ENCODE measurements at places on chromosomes 3 and 15.

DNA sequence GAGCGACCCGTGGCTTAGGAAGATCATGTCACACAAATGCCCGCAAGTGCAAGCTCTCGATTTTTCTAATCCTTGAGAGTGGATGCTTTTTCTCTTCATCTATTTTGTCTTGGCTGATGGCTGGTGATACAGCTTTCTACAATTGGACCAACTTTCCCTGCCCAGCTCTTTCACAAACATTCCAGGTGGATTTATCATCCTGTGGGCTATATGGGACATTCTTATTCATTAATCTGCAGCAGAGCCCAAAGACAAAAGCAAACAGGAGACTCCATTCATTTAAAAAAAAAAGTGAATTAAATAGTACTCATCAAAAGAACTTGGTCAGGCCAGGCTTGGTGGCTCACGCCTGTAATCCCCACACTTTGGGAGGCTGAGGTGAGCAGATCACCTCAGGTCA is 14.2 kb upstream of the TSEN2 start:
- DNase-seq, result no peak

- no peak for DNase-seq
Observed at GRCh38 chr3:131962982-131963381, 71.8 kb downstream of the CPNE4 start.

DNA sequence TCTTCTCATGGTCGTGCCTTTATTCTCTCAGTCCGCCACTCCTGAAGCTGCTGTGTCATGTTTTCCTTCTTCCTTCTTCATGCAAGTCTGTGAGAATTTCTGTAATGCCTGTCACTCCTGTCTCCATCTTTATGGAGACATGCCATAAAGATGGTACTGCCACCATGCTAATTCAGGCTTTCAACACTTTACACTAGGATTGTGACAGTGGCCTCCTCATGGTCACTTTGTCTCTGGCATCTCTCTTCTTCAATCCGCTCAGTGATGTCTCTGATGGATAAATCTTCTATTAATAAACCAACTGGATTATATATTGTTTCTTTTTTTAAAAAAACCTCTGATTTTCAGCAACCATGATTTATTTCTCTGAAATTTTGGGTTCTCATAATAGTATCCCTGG is 18.1 kb downstream of the PPM1L start:
- DNase-seq, result no peak

DNA sequence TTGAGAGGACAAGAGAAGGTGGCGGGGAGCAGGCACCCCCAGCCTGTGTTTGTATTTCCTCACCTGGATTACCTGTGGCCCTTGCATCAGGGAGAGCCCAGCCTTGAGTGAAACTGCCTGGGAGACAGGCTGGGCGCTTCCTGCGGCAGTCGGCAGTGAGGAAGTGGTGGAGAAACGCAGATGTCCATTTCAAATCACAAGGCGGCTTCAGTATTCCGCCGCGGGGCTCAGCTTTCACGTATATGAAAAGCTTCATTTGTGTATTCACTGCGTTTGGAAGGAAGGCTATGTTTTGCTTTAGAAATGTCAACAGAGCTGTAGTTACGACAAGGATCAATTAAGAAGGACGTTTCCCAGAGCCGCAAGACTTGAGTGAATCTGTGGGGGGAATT is 167.4 kb upstream of the CTDSPL start:
- DNase-seq, result no peak

DNA sequence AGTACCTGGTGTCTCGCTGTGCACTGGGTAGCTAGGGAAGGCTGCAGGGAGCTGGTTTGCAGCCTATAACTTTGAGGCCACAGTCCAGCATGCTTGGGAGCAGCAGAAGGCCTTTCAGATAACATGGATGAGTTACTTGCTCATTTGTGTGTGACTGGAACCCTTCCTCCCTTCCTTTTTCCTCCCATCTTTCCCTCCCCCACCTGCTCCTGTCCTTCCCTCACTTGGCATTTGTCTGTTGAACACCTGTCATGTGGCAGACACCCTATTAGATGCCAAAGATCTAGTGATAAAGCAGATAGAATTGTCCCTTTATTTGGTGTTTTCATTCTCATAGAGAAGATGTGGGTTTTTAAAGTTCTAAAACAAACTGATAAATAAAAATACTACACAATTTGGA is 71.6 kb downstream of the LRTM1 start:
- no peak for DNase-seq
